B cell (primary cell): ENCODE measurements at places on chromosomes 6 and 20. TPM values are rescaled to one million over a fixed set of nuclear protein-coding genes. Genes with fewer than 3 reads are reported as not detected.

Gene SCUBE3
- not detected in 2 replicates for total RNA-seq

Gene SLC32A1
- not detected in 2 replicates for total RNA-seq

Gene HTR1E
- total RNA-seq, result not detected in 2 replicates

Gene HAO1
- total RNA-seq, result not detected in 2 replicates

Gene AIF1
- total RNA-seq, result 1.3 and 1.5 TPM in 2 replicates

Gene LY6G6F
- not detected in 2 replicates for total RNA-seq

Gene ZBTB46
- 0.64 and 1.6 TPM in 2 replicates for total RNA-seq

Gene NRN1
- total RNA-seq, result not detected in 2 replicates

Gene C6orf163
- total RNA-seq, result 10.0 and 11.8 TPM in 2 replicates

Gene FAM162B
- total RNA-seq, result not detected in 2 replicates

Gene EBF4
- total RNA-seq, result 4.7 and 5.0 TPM in 2 replicates

Gene CALHM4
- not detected in 2 replicates for total RNA-seq

Gene IER3
- total RNA-seq, result 4.2 and 5.5 TPM in 2 replicates

Gene CGA
- total RNA-seq, result not detected in 2 replicates

Gene PMEPA1
- total RNA-seq, result 37.4 and 38.7 TPM in 2 replicates

Gene NNAT
- not detected in 2 replicates for total RNA-seq

Gene PRSS16
- total RNA-seq, result 2.0 and 2.4 TPM in 2 replicates

Gene KCNK15
- total RNA-seq, result 0.17 TPM in 1 of 2 replicates, not detected in the other

- no peak for DNase-seq
Measured at GRCh38 chr6:79608334-79609224, 22.6 kb upstream of the SH3BGRL2 start.

- no peak for DNase-seq
Measured at GRCh38 chr6:11152581-11152980, 41.1 kb upstream of the ERVFRD-1 start.

DNA sequence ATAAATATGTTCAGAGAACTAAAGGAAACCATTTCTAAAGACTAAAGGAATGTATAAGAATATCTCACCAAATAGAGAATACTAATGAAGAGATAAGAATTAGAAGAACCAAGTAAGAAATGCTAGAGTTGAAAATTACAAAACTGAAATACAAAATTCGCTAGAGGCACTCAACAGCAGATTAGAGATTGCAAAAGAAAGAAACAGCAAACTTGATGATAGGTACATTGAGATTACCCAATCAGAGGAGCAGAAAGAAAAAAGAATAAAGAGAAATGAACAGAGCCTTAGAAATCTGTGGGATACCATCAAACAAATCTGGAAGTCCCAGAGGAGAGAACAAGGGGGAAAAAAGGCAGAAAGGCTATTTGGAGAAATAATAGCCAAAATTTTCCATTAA lies 6.3 kb upstream of the PDCD2 start:
- no peak for DNase-seq

GRCh38 chr6:21144928-21145327 lies 448.6 kb upstream of the SOX4 start:
- DNase-seq, result no peak

DNA sequence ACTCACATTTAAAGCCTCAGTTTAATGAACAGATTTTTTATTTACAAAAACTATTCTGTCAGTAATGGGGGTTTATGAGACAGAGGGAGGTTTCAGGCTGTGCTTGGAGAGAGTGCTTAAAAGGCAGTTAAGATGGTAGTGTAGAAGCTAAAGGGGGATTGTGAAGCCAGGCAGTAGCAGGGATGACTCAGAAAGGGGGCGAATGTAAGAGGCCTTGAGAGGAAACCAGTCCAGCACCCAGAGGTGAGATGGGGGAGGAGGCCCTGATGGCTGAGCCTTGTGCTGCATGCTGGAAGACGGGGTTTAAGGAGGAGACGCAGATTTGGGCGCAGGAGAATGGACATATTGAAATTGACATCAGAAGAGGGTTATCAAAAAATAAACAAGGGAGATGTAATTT lies 6.6 kb upstream of the SERPINB9 start:
- no peak for DNase-seq

- DNase-seq, result peak; percentile 37
Measured at GRCh38 chr6:100001915-100002388, 7.9 kb upstream of the MCHR2 start.

- no peak for DNase-seq
Measured at GRCh38 chr6:92687278-92687677, 732.1 kb downstream of the EPHA7 start.

DNA sequence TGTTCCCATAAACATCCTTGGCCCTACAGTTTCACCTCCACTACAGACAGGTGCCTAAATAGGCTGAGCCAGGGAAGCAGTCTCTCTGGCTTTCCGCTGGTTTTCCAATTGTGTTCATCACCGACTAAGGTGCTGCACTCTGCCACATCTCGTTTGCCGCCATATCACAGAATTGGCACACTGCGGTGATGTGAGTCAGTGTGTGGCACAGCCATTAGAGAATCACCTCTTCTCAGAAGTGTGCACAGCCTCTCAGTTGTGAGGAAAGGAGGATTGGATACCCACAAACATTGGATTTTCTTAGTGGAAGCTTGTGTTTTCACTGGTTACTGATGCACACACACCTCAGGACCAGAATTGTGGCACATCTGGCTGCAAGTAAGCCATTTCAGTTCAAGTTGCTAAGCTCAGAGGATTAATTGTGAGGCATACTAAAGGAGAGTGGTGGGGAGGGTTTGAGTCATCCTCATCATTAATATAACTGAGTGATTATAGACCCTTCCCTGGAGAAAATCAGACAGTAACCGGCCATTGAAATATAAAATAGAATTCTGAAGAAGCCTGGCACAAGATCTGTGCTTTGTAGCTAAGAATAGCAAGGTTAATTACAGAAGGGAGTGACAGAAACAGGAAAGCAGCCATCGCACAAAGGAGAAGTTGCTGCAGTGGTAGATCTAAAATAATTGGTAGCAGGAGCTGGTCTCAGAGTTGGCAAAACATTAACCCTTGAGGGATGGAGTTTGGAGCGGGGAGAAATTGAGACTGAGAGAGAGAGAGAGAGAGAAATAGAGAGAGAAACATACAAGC lies 506.9 kb downstream of the LMBRD1 start:
- DNase-seq, result no peak

GRCh38 chr6:3509336-3509735 lies 52.5 kb upstream of the SLC22A23 start:
- no peak for DNase-seq

- DNase-seq, result no peak
Measured at GRCh38 chr6:15489261-15489962, 173.4 kb downstream of the DTNBP1 start.

- no peak for DNase-seq
Measured at GRCh38 chr6:157981132-157981394, 600 bp upstream of the SYNJ2 start.

DNA sequence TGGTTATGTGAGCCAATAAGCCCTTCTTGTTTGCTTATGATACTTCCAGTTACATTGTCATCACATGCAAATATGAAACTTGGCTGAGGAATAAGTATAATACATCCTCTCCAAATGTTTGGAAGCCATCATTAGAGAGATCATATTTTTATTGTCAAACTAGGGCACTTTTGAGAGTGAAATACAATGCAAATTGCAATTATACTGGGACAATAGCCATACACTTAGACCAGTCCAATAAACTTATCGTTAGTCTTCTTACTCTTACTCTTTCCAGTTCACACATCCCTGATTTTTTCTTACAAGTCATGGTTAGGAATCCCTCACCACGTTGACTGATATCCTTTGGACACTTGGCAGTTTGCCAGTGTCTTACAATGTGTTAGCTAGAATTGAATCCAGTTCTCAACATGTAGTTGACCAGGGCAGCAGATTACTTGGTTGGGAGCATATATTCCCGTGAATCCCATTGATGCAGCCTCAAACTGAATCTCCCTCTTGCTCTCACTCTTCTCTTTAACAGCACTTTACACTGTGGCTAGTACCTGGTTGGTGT lies 519.7 kb upstream of the ID4 start:
- DNase-seq, result no peak

- DNase-seq, result no peak
Measured at GRCh38 chr6:81735756-81736380, 16.6 kb downstream of the TENT5A start.

- peak; percentile 73 for DNase-seq
Measured at GRCh38 chr6:111872401-111873177, 663 bp downstream of the FYN start.

- no peak for DNase-seq
Measured at GRCh38 chr20:13221673-13222318, 722 bp downstream of the ISM1 start.

DNA sequence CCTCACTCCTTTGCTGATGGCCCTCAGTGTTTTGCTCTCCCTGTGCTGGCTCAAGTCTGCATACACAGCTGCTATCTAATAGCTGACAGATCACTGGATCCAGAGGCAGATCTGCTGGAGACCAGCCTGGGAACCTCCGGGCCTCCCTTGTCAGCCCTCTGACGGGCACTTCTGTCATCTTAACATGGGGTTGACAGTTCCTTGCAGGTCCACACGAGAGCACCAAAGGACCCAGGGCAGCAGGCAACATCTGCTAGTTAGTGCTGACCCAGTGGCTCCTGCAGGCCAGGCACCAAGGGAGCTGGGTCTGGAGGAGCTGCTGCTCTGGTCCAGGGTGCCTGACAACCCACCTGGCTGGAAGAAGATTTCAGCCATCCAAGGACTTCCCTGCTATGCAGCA lies 208.1 kb downstream of the UST start:
- DNase-seq, result no peak

- DNase-seq, result no peak
Measured at GRCh38 chr20:33840759-33841435, 29.7 kb downstream of the CHMP4B start.

DNA sequence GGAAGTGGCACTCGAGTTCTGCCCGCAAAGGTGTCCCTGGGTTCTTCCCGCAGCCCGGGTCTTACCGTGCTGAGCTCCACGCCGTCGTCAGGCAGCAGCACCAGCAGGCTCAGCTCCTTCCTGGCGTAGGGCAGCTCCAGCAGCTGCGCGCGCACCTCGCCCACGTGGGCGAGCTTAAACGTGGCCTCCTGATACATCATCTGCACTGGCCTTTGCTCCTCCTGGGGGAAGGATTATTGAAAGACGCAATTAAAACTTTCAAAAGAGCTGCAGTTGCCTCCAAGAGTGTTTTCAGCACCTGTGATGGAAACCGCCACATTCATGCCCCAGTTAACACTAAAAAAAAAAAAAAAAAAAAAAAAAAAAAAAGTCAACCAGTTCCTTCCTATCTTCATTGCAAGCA lies 11.3 kb downstream of the SERPINB9 start:
- peak; percentile 87 for DNase-seq

DNA sequence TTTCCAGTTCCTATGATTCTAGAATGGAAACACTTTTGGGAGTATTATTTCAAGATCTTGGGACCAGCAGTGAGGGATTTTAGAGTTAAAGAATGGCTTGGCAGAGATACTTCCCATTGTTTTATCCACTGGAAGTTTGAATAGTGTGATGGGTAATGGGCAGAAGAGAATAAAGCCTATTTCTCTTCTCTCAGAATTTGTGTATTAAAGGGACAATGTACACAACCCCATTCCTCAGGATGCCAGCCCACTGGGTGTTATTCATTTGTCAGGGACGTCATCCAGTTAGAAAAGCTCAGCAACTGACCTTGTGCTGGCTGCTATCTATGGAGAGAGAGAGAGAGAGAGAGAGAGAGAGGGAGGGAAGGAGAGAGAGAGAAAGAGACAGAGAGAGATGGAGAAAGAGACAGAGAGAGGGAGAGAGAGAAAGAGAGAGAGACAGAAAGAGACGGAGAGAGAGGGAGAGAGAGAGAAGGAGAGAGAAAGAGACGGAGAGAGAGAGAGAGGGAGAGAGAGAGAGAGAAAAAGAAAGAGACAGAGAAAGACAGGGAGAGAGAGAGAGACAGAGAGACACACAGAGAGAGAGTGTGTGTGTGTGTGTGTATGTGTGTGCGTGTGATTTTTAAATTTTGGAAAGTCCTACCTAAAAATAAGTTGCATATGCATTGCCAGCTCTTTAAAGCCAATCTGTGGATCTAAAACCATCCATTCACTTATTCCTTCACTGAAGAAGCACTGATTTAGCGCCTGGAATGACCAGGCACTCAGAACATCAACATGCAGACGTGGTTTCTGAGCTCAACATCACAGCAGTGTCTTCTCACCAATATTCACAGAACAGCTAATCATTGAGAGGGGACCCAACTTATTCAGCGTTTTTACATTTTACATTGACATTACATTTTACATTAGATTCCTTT lies 388.8 kb downstream of the THBS2 start:
- no peak for DNase-seq

- no peak for DNase-seq
Measured at GRCh38 chr20:63080411-63080810, 73.6 kb upstream of the BHLHE23 start.

DNA sequence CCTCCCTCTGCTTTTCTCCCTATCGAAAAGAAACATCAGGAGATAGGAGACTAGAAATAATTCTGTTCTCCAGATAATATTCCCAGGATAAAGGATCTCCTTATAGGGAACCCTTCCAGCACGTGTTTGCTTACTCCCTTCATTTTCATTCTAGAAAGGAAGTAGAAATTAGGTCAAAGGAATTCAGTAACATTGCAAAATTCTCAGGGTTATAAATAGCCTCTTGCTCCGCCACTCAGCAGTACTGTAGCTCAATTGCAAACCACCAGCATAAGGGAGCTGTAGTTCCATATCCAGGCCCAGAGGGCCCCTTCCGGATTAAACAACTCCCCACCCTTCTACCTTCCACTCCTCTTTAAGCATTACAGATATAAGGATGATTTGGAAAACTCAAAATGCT lies 6.2 kb downstream of the ELMO2 start:
- DNase-seq, result no peak

DNA sequence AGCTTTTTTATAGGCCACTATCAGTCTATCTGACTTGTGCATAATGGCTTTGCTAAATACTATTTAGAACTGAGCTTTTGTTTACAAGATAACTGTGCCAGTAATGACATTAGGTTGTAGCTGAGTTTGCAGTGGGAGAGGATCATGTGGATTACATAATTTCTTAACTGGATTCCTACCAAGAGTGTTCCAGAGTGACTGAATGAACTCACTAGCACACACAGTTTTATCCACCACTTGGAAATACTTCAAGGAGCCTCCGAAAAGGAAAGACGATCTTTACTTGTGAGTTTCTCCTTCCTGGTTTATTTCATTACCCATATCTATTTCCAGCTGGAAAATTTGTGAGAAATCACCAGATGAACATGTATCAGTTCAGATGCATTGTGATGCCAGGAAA lies 10.9 kb upstream of the SYNE1 start:
- no peak for DNase-seq
